ENCODE measurements at places on chromosomes 2 and 18. TPM values are rescaled to one million over a fixed set of nuclear protein-coding genes. Genes with fewer than 3 reads are reported as not detected.

GRCh38 chr2:19893520-19894133 is 8.2 kb downstream of the TTC32 start:
- H3K36me3 ChIP-seq = no peaks in the 10 kb centered on the region
- no peak overlapping the region for H3K4me3 ChIP-seq
- no peak for DNase-seq
- H3K4me1 ChIP-seq = peaks cover 3% of the 10 kb centered on the region
- no peaks in the 10 kb centered on the region for H3K27me3 ChIP-seq

DNA sequence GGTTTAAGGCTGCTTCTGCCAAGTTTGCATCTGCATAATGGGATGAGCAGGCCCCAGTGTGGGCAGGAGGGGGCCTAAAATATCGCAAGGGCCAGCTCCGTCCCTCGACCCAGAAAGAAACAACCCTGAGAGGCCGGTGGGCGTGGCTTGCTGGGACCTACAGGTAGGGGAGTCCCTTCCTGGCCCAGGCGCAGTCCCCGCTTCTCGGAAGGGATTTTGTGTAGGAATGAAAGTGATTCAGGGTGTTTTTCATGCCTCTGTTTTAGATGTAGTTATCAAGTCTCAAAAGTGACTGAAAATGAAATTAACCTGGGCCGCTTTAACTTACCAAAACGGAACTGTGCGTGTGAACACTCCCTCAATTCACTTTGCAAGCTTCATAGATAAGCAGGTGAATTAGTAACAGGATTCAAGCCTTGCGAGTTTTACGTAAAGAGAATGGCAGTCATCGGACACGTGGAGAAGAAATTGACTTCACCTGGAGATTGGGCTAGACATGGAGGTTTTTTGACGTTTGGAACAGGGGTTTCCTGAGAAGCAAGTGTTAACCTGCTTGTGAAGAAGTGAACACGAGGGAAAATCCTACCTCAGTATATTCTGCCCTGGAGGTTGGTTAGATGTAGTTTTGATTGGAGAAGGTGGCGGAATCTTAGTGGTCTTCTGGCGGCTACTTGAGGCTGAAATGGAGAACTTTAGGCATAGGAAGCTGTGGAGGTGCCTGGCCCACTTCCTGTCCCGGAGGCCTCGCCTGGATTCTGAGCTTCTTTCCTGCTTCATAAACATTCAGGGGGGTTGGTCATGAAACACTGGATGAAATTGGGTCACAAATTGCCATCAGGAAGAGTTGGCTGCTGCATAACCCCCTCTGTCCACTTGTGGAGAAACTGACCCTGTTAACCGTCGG is 1.7 kb downstream of the NCK2 start:
- peak overlapping the region; percentile 87 for H3K27ac ChIP-seq
- peaks cover 34% of the 10 kb centered on the region for H3K4me1 ChIP-seq
- H3K4me3 ChIP-seq = peak overlapping the region; percentile 95
- no peaks in the 10 kb centered on the region for H3K27me3 ChIP-seq

- H3K36me3 ChIP-seq = no peaks in the 10 kb centered on the region
- H3K27ac ChIP-seq = no peak overlapping the region
- no peaks in the 10 kb centered on the region for H3K27me3 ChIP-seq
- no peaks in the 10 kb centered on the region for H3K4me1 ChIP-seq
- DNase-seq = peak; percentile 44
Observed at GRCh38 chr18:7177116-7177744, 53.7 kb upstream of the LRRC30 start.

DNA sequence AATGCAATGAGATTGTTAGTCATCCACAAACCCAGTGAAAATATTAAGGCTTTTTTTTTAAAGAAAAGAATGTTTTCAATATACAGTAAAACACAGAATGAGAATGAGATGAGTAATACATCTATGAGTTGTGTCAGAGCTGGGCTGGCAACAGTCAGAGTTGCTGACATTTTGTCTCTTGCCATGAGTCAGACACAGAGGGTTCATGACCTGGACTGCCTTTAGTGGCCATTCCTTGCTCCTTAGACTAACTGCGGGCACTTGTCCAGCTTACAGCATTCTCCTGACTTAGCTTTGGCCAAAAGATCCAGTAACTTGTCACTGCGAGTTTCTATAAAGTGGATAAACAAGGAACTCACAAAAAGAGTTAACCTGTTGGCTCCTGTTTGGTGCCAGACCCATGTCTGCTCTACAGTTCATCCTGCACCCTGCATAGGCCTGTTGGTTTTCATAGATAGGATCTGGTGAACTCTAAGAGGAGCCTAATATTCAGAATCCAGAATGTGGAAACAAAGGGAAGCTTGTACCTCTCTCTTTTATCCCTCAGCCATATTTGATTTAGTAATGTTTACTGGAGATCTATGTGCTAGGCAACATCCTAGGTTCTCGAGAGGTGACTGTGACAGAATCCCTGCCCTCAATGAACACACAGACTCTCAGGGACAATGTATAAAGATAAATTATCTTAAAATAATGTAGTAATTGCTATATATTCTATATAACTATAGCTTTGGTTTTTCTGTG is 391.5 kb upstream of the VWC2L start:
- H3K27me3 ChIP-seq = no peaks in the 10 kb centered on the region
- no peaks in the 10 kb centered on the region for H3K36me3 ChIP-seq
- DNase-seq = no peak
- H3K4me3 ChIP-seq = no peak overlapping the region

DNA sequence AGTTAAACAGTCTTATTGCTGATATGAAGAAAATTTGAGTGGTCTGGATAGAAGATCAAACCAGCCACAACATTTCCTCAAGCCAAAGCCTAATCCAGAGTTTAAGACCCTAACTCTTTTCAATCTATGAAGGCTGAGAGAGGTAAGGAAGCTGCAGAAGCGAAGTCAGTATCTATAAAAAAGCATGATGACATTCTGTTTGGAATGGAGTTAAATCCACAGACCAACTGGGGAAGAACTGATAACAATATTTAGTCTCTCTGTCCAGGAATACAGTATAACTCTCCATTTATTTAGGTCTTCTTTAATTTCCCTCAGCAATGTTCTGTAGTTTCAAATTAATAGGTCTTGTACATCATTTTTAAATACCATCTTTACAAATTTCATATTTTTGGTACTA is 16.0 kb downstream of the PIGN start:
- no peak overlapping the region for H3K27ac ChIP-seq
- no peak for DNase-seq

DNA sequence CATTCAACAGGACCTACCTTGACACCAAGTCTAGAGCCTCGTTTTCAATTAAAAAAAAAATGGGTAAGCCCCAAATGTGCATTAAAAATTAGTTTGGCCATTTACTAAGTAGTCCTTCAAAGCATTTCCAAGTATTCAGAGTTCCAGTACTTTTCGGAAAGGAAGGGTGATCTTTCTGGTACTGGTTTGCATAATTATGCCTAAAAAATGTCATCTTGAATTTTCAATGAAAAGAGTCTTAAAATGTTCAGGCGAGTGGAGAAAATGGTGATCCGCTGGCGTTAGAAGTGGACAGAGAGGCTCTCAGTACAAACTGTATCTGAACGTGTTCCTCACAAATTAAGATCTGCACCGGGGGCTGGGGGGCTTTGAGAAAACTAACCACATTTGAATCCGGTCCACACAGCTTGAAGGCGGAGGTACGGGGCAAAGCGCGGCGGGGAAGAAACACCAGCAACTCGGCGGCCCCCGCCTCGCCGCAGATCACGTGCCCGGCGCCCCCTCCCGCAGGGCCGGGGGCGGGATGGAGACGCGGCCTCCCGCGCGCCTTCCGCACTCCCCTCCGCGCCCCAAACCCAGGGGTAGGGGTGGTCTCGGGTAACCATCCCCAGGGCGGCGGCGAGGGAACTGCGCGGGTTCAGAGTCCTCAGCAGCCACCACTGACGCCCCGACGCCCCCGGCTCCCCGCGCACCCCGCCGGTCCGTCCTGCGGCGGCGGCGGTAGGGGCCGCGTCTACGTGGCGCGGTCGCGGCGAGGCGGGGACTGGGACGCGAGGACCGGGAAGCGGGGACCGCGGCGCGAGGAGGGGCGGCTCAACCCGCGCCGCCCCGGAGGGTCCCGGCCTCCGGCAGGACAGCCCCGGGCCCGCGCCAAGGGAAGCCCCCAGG is 564 bp downstream of the LPIN2 start:
- H3K4me1 ChIP-seq = peaks cover 69% of the 10 kb centered on the region
- peak; percentile 66 for DNase-seq
- no peaks in the 10 kb centered on the region for H3K27me3 ChIP-seq
- peak overlapping the region; percentile 89 for H3K4me3 ChIP-seq
- H3K36me3 ChIP-seq = no peaks in the 10 kb centered on the region

DNA sequence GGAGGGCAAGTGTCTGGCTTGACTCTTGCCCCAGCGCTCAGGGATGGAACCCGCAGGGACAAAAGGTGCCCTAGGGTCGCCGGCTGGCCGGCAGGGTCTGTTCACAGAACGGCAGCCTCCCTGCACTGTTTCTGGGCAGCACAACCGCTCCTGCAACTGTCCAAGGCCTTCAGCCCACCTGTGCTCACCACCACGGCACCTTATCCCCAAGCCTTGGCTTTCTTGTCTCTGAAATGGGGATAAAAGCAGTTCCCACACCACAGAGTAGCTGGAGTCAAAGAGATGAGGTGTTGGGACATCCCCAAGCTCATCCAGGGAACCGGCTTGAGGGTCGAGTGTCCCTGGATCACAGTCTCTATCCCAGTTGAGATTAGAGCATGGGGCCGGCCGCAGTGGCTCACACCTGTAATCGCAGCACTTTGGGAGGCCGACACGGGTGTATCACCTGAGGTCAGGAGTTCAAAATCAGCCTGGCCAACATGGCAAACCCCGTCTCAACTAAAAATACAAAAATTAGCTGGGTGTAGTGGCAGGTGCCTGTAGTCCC is 4.7 kb downstream of the SNORC start:
- H3K4me1 ChIP-seq = peaks cover 18% of the 10 kb centered on the region
- no peaks in the 10 kb centered on the region for H3K36me3 ChIP-seq
- no peak for DNase-seq
- no peak overlapping the region for H3K4me3 ChIP-seq

DNA sequence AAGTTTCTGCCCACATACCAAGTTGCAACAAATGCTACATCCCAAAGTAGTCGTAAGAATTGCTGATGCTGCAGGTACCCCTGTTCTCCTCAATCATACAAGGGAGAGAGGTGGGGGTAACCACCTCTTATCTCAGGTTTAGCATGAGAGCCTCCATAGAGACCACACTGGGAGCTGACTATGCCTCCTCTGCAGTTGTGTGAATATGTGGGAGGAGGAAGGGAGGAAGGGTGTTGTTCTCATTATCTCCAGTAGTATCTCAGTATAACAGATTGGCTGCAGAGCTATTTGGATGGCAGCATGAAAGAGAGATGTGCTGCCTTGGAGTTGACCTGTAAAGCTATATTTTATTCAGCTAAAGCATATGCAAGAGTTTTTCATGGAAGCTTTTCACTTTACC is 690.7 kb downstream of the KCNJ3 start:
- DNase-seq = no peak
- no peaks in the 10 kb centered on the region for H3K4me1 ChIP-seq
- H3K27ac ChIP-seq = no peak overlapping the region
- H3K27me3 ChIP-seq = no peaks in the 10 kb centered on the region
- H3K4me3 ChIP-seq = no peak overlapping the region

Gene RESP18
- total RNA-seq = not detected

Gene ATP5F1A
- 279 TPM for total RNA-seq

Gene DPYSL5
- total RNA-seq = not detected

Gene CNGA3
- 0.89 TPM for total RNA-seq

Gene OTX1
- 0.34 TPM for total RNA-seq

Data from upper lobe of left lung (tissue), 6 donors.